ENCODE measurements at places on chromosomes 3 and 15.

DNA sequence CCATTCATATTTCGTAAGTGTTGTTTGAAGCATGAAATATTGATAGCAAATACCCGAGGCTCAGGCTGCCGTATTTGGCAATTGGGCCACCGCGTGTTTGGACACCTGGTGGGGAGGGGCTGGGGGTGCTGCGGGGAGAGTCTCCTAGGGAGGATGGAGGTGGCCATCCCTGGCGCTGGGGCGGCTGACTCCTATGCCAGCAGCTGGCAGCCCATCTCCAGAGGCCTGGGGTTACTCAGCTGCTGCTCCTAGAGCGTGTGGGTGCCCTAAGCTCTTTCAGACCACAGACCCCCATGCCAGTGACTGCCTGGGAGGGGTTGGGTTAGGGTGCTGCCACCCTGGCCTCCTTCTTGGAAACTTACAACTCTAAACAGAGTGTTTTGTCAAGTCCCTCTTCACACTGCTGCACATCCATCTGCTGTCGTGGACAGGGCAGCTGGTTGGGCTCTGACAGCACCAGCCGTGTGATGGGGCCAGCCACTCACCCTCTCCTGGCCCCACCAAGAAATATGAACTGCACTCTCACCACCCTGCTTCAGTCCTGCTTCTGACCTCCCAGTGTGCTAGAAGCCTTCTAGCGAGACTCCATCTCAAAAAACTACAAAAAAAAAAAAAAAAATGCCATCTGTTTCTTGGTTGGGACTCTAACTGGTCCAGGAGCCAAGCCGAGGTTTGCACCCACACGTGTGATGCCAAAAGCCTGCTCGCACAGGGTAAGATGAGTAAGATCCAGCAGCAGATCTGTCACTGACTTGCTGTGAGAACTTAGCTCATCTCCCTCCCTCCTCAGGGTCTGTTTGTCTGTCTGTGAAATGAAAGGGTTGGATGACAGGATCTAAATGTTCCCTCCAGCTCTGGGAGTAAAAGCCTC, 156.2 kb downstream of the MEGF11 start:
- no peak for DNase-seq

- no peak for DNase-seq
Observed at GRCh38 chr3:134311265-134311664, 60.6 kb upstream of the RYK start.

DNA sequence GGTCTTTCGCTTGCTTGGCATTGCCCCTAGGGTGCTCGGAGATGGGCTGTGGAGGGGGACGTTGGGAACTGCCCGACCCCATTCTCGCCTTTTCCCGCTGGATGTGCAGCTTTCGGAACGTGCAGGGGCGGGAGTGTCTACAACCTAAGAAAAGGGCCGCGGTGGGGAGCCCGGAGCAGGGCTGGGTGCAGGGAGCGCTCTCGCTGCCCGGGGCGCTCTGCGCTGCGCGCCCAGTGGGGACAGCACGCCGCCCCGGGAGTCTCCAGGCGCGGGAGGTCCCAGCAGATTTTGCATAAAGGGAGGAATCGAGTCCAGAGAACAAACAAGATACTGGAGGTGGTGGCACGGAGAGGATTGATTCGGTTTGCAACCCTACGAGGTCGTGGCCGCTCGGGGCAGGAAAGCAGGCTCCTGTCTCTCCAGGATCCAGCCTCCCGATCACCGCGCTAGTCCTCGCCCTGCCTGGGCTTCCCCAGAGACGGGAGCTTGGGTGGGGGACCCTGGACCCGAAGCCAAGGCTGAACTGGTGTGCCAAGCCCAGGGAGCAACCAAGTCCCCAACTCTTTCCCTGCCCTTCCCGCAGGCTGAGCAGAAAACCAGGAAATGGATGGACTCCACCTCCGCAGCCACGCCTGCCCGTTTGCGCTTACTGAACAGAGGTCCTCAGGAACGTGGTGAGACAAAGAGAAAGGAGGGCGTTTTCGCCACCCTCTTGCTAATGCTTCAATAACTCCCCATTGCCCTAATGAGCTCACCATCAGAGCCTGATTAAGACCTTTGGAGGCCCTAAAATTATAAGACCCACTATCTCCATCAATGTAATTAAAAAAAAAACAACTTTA, 59.7 kb downstream of the NOX5 start:
- DNase-seq: no peak

GRCh38 chr3:131231710-131232389, 149.7 kb upstream of the NUDT16 start:
- no peak for DNase-seq
